ENCODE measurements at places on chromosomes 11 and 22.

- no peak for DNase-seq
Measured at GRCh38 chr11:2218031-2218633, 46.5 kb upstream of the TH start.

GRCh38 chr11:122779047-122779629 lies 59.2 kb upstream of the CRTAM start:
- DNase-seq = no peak

DNA sequence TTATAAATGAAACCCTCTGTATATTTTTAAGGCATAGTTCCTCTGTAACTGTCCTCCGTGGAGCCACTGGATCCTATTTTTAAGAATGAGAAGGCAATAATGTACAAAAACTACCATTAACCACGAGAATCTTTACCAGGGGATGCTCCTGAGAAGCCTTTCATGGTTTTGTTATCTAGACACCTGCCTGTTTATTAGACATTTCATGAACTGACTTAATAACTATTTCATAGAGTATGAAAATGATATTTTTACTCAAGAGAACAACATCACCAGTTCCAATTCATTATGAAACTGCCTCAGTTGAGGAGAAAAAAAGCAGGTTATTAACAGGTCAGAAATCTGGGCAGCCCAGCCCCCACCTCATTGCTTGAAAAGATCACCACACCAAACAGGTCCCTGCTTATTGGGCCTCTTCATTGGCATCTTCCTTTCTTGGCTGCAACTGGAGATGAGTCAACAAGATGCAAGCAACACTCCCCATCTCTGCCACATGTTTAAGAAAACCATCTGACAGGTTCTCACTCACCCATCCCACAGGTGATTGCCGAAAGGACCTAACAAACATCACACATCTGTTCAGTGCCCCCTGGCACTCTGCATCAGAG lies 27.8 kb downstream of the ETS1 start:
- DNase-seq = peak; percentile 65

DNA sequence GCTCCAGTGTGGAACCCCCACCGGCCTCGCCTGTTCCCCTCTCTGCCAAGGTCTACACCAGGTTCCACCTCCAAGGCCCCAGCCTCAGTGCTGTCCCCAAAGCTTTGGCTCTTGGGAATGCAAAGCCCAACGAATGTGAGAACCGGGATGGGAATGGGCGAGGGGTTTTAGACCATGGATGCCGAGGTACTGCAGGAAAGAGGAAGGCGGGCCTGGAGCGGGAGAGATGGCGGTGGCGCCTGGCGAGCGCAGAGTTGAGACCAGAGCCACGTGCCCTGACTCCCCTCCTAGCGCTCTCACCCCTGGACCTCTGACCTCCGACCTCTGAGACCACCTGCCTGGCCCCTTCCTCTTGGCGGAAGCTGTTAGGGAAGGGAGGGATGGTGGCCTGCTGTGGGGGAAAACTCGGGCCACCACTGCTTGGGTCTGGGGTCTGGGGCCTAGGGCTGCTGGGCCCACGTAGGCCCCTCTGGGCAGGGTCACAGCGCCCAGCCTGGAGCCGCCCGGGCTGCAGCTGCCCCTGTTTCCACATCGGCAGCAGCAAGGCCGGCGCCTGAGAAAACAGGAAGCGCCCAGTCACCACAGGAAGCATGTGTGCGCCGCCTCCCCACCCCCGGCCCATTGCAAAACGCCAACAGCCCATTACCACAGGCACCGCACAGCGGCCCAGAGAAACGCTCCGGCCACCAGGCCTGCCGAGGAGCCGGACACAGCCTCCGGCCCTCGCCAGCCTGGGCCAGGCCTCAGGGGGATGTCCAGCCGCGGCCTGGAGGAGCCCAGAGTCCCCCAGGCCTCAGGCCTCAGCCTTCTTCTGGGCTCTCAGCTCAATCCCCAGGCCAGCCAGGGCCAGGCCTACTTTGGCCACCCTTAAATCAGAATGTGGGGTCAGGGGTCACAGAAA lies 13.8 kb upstream of the SLC39A13 start:
- DNase-seq = no peak

DNA sequence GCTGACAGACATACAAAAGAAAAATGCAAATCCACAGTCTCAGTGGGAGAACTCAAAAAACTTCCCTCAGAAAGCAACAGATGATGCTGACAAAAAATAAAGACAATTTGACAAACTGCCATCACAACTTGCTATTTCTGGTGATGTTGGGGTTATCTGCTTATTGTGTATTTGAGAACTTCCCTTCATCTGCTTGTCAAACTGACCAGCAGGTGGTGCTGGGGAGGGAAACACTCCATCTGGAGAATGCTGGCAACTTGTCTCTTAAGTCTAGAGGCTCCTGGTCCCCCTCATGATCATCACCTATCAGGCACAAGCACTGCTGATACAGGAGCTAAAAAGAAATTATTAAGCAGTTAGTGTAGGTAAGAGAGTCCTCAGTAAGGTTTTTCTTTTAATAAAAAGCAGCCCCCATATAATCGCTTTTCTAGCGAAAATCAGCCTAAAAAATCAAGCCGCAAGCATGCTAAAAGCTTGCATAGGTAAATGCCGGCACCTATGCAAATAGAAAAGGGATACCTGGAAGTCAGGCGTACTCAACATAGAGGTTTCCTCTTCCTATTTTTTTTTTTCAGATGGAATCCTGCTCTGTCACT lies 9.8 kb upstream of the FAM111B start:
- peak; percentile 63 for DNase-seq

GRCh38 chr11:33785609-33786008 lies 11.3 kb upstream of the FBXO3 start:
- DNase-seq = no peak

DNA sequence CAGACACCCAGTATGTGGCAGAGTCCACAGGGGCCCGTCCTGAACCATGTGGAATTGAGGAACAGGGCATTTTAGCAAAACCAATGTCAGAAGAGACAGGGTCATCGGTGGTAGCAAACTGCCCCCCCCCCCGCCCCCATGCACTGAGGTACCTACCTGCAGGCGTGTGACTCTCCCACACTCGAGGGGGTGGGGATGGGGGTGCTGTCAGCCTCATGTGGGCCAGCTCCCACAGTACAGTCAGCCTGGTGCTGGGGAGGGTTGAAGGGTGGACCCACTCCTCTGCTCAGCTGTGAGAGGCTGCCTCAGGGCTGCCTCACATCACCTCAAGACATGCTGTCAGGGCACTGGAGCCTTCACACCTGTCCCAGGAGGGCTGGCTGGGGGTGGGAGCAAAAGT lies 10.7 kb upstream of the SUSD2 start:
- no peak for DNase-seq

- DNase-seq = no peak
Measured at GRCh38 chr11:59243633-59244032, 30.9 kb upstream of the MPEG1 start.
